ENCODE measurements at places on chromosomes 16 and 17.

GRCh38 chr16:924806-925205, 46.0 kb downstream of the LMF1 start:
- no peak for DNase-seq

- no peak for DNase-seq
Measured at GRCh38 chr16:30895627-30896260, 670 bp upstream of the CTF1 start.

DNA sequence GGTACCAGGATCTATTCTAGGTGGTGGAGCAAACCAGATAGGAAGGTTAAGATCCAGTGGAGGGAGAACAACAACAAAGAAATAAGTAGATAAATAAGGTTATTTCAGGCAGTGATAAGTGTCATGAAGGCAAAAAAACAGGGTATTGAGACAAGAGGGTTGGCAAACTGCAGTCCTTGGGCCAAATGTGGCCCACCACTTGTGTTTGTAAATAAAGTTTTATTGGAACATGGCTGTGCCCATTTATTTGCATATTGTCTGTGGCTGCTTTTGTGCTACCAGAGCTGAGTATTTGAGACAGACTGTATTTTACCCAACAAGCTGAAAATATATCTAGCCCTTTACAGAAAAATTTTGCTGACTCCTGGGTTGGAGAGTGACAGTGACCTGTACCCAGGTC, 361.3 kb downstream of the XYLT1 start:
- DNase-seq: no peak

- DNase-seq: no peak
Measured at GRCh38 chr17:42682722-42683403, 532 bp downstream of the CNTNAP1 start.

DNA sequence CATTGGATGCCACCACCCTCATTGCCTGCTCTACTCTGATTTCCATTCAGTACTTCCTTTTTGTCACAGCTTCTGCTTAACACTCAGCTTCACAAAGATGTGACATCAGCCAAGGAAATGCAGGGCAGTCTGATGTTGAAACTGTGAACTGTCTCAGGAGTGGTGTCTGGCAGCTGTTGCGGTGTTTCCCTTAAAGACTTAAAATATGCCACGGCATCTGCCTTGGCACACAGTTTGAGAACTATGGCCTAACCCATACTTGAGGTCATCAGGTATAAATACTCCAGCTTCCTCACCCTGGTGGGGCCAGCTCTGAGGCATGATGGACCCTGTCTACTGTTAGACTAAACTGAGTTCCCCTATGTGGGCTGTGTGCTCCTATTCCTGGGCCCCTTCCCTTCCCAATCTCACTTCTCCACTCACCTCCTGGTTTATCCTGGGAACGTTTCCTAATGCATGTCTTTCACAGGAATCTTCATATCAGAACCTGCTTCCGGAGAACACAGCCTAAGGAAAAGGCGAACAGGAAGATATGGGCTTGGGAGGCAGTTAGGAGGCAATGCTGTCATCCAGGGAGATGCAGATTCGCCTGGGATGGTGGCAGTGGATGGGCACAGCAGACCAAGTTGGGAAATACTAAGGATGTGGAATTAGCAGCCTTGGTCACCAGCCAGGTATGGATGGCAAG, 96.5 kb downstream of the WSCD1 start:
- DNase-seq: no peak

- no peak for DNase-seq
Measured at GRCh38 chr16:81901484-81901883, 109.8 kb downstream of the SDR42E1 start.

GRCh38 chr16:75792771-75793492, 66.6 kb upstream of the CPHXL start:
- no peak for DNase-seq

DNA sequence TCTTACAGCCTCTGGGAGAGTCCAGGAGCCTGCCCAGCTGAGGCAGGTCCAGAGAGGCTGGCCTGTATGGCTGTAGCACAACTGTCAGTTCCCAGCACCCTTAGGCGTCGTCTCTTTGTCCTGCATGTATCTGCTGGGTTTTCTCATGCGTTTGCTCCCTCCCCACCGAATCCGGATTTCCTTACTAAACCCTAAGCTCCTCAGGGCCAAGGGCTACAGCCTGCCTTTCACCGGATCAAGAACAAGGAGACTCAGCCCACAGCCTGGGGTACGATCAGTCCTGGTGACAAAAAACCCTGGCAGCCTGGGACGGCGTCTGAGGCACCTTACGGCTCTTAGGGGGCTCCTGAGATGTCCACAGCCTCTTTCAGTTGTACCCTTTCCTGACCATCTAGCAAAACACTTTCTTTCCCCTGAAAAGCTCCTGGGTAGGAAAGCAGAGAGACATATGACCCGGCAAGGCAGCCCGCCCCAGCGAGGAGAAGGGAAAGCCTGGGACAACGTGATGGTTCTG, 12.2 kb downstream of the HIC1 start:
- DNase-seq: no peak

GRCh38 chr16:9048302-9048700, 43.1 kb upstream of the HAPSTR1 start:
- no peak for DNase-seq
